ENCODE measurements at places on chromosomes 2 and 18.

GRCh38 chr2:22992441-22992840 lies 392.5 kb upstream of the KLHL29 start:
- DNase-seq: no peak

DNA sequence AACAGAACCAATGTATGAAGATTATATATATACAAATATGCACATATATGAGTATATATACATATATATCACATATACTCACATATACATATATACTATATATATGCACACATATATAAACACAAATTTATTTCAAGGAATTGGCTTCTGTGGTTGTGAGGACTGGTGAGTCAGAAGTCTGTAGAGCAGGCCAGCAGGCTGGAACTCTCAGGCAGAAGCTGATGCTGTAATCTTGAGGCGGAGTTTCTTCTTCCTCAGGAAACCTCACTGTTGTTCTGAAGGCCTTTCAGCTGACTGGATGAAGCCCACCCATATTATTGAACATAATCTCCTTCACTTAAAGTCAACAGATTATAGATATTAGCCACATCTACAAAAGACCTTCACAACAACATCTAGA lies 143.9 kb upstream of the CREB1 start:
- DNase-seq: no peak

- no peak for DNase-seq
Observed at GRCh38 chr2:222859786-222860612, 837 bp upstream of the ACSL3 start.

- DNase-seq: no peak
Observed at GRCh38 chr2:208253600-208254117, 1.2 kb downstream of the IDH1 start.

DNA sequence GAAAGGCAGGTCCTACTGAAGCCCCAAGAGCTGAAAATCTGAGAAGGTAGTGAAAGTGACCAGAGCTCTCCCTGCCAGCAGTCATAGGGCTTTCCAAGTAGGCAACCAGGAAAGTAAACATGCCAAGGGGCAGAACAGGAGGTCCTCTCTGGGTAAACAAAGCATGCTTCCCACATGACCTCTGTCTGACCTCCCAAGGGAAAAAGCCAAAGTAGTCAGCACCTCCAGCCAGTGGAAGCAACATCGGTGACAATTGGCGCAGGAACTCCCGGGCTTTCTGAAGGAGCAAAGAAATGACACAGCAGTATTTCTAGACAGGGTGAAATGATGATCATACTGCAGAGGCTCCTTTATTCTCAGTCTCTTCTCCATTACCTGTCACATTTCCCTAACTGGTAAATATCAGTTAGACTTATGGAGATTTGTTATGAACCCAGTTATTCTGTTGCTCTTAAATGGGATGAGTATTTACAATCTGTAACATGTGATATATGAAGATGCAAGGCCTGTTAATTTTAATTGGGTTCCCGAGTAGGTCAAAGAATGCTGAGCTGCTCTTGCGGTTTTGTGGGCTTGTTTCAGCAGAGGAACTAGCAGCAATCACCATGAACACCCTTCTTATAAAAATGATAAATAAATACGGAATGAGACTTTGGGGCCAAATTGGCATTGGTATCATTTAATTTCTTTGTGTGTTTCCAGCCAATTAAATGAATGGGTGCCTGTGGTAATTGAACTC lies 321.0 kb downstream of the RND3 start:
- no peak for DNase-seq

DNA sequence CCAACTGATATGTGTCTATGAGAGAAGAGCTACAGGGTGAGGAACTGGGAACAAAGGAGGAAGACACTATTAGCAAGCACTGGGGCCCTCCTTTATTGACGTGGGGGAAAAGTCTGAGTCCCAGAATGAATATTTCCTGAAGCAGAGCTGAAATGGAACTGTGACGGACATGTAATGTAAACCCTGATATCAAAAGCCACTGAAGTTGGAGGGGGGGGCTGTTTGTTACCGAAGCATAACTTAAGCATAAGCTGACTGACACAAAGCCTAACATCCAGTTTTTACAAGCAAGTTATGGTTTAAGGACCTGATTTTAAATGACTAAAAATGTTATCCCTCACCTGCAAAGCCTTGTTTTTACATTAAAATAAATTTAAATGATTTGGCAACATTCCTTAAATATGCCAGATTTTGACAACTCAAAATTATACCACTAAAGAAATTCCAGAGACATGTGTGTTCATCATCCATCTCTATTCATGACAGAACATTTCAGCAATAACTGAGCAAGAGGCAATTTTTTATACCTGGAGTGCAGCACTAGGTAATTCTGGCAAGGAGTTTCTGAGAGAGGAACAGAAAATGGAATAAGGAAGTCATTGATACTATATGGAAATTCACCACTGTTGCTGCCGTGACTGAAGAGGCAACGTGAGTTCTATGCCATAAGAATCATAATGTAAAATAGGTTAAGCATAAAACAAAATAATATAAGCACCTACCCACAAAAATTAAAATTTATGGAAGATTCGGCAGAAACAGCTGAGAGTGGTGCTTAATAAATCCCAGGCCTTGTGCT lies 186.0 kb downstream of the AFF3 start:
- DNase-seq: no peak

GRCh38 chr2:218780046-218780445 lies 1.9 kb upstream of the CYP27A1 start:
- DNase-seq: no peak

DNA sequence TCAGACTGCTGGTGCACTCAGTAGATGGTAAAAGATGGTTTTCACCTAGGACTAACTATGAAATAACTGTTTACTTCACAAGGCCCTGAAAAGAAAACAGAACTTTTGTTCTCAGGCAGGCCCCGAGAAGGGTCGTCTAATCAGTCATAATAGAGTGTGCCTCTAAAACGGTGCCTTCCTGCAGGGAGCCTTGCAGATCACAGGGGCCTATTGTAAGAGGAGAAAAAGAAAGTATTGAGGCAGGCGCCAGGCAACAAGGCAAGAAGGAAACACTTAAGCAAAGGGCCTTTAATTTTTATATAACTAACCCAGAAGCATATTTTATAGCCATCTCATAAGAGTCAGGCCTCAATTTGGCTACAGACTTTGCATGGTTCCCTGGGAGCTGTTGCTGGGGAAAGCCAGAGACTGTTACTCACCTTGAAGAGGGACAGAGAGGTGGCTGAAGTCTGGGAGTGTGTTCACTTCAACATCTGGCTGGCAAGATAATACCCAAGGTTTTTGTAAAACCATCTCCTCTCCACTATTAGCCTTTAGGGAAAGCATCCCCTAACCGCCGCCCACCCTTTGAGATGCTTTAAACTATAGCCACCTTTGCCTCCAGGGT lies 117.1 kb downstream of the PRPF40A start:
- DNase-seq: no peak

Data from cortex of kidney (tissue), 1 donor.